ENCODE measurements at places on chromosomes 2 and 18. TPM values are rescaled to one million over a fixed set of nuclear protein-coding genes. Genes with fewer than 3 reads are reported as not detected.

DNA sequence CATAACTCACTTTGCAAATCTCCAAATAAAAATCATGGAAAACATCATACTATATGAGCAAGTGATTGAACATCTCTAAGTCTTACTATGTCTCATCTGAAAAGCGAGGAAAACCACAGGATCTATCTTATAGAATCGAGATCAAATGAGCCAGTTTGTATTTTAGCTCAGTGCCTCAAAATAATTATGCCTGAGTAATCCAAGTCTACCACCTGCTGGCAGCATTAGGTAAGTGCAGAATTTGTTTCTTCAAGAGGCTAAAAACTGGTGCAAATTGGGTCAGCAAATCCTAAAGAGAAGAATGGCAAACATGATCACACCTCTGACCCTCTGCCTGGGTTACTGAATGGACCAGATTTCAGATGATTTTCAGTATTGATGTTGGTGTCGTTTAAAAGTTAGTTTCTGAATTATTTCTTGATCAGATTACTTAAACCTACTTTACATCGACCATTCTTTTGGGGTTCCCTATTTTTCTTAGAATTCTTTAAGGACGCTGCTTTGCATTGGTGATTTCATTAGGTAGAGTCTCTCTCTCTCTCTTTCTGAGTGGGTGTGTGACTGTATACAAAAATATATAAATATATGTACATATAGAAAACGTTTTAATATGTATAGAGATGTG, 12.7 kb upstream of the FHOD3 start:
- peak; percentile 38 for DNase-seq

DNA sequence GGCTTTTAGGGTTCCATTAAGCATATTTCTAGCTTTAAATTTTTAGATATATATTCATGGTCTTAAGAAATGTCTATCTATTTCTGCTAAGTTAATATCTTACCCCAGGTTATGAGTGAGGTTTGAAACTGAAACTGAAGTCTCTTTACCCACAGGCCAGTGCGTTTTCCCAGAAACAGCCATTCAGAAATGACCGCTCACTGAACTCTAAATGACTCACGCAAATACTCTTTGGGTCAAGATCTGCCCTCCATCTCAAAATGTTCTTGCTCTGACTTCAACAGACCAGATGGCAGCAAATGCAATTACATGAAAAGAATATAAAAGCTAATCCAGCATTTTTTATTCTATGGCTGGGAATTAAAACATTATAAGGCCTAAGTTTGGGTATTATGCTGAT, 315.2 kb downstream of the TDRD15 start:
- DNase-seq, result peak; percentile 61

DNA sequence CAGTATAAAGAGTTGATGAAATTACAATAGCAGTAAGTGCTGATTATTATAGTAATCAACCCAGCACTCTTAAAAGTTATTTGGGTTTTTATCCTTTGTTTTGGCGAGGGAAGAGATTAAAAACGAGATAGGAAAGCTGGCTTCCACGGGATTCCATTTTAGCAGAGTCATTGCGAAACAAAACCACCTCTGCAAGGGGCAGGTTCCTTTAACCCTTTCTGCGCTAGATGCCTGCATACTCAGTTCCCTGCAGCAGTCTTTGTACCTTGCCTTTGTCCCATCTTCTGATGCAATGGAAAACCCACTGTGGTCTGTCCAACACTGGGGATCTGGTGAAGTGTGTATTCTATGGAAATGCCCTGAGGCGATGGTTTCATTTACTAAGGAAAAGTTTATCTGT, 2.7 kb downstream of the YPEL5 start:
- no peak for DNase-seq

GRCh38 chr2:111100765-111101162, 19.9 kb upstream of the BCL2L11 start:
- no peak for DNase-seq

- DNase-seq, result no peak
Observed at GRCh38 chr2:181320638-181321037, 136.5 kb upstream of the ITGA4 start.

GRCh38 chr2:101473591-101473910, 1.4 kb downstream of the RFX8 start:
- DNase-seq, result no peak

GRCh38 chr18:49517483-49517882, 30.4 kb upstream of the C18orf32 start:
- no peak for DNase-seq

DNA sequence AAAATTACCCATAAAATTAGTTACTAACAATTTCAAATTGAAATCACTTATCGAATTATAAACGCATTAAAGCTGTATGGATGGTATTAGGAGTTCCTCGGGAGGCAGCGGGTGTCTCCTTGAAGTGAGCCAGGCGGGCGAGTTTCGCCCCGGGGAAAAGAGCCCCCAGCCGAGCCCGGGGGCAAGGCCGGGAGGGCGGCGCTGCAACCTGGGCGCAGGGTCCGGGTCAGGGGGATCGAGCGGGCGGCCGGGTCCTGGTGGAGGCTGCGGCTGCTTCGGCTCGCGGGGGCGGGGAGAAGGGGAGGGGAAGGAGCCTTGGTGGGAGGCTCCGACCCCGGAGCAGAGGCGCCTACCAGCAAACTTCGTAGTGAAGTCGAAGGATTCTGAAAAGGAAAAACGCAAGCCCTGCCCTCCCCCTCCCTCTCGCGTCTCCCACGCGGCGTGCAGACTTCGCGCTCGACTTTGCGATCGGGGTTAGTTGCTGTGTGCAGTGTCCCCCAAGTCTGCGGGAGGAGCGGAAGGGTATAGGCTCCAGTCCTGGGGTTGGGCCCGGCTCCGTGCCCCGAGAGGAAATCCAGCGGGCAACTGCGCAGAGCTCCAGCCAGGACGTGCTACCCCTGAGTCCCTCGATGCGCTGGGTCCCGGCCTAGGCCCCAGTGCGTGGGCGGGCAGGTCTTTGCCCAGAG, 140.8 kb downstream of the MEIS1 start:
- no peak for DNase-seq

- peak; percentile 12 for DNase-seq
Observed at GRCh38 chr18:1585881-1586488, 681.3 kb downstream of the ADCYAP1 start.

- no peak for DNase-seq
Observed at GRCh38 chr2:102080451-102081242, 61.9 kb upstream of the IL1R1 start.

DNA sequence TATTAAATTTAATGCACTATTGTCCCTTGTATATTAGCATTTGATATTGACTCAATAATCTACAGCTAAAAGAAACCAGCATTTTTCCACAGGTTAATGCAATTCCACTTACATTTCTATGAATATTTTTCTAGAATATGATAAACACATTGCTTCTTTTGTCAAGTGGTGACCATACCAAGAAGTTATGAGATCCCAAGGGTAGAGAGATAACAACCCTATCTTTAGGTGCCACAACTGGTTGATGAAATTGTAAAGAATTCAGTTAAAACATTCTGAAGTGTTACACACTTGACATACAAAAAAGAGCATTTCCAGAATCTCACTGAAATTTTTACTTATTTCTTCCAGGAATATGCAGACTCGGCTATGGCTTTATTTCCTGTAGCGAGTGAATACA, 56.0 kb downstream of the ABCG8 start:
- DNase-seq, result no peak

DNA sequence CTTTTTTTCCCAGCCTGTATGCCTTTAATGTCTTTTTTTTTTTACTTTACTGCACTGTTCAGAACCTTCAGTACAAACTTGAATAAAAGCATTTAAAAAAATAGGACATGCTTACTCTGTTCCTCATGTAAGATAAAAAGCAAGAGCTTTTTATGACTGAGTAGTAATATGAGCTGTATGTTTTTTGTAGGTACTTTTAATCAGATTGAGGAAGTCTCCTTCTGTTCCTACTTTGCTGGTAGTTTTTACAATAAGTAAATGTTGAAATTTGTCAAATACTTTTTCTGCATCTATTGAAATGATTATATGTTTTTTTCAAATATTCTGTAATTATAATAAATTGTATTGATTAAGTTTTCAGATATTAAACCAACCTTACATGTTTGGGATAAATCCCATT, 189.8 kb downstream of the FAM210A start:
- DNase-seq, result no peak

GRCh38 chr2:25170888-25171287, 2.5 kb upstream of the POMC start:
- DNase-seq, result no peak

The HAAO gene
- not detected for total RNA-seq

The C1QL2 gene
- not detected for total RNA-seq

The NEURL3 gene
- total RNA-seq, result not detected

The KIF1A gene
- total RNA-seq, result not detected

The TXNDC2 gene
- total RNA-seq, result not detected

The RNF144A gene
- 7.3 TPM for total RNA-seq

The BCL11A gene
- total RNA-seq, result 0.03 TPM

The IL36G gene
- total RNA-seq, result not detected

The MC5R gene
- total RNA-seq, result not detected

The FOXD4L1 gene
- not detected for total RNA-seq

The ATP6V1C2 gene
- not detected for total RNA-seq
